ENCODE measurements at places on chromosomes 1 and 21.
A peak's percentile ranks its signal among the peaks of the same experiment; 100 is the strongest.

DNA sequence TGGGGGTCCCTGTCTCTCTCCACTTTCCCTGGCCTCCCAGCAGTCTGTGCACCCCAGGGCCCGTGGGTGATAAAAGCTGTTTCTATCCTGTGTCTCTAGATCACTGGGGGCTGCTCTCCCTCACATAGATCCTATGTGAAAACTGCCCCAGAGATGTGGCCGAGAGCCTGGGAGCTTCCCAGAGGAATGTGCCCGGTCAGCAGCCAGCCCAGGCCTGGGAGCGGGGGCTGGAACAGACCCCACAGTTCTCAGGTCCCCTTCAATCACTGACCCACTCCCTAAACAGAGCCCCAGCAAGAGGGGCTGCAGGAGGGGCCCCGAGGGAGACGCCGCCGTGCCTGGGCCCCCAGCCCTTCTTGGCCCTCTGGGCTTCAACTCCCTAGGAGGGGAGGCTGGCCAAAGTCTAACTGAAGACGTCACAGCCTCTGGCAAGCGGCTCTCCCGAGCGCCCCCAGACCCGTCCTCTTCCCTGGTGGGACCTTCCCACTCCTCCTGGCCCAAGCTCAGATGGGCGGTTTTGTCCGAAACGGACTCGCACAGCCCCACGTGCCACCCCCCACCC, 403 bp downstream of the MXRA8 start:
- DNase-seq = no peak

DNA sequence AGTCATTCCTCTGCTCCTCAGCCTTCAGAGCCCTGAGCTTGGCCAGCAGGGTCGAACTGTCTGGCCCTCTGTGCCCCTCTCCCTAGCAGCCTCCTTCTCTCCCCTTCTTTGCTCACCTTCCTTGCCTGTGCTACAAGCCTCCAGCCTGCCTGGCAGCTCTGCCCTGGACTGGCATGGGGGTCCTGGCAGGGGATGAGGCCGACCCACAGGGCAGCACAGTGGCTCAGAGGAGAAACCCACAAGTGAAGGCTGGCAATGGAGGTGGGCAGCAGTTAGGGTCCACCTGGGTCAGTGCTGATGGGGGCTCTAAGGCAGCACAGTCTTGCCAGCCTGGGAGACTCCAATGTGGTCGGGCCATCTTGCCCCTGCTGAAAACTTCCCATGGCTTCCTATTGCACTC, 274.2 kb downstream of the GRIK3 start:
- no peak for DNase-seq

- DNase-seq = no peak
Observed at GRCh38 chr1:109822749-109823542, 59.2 kb upstream of the EPS8L3 start.

DNA sequence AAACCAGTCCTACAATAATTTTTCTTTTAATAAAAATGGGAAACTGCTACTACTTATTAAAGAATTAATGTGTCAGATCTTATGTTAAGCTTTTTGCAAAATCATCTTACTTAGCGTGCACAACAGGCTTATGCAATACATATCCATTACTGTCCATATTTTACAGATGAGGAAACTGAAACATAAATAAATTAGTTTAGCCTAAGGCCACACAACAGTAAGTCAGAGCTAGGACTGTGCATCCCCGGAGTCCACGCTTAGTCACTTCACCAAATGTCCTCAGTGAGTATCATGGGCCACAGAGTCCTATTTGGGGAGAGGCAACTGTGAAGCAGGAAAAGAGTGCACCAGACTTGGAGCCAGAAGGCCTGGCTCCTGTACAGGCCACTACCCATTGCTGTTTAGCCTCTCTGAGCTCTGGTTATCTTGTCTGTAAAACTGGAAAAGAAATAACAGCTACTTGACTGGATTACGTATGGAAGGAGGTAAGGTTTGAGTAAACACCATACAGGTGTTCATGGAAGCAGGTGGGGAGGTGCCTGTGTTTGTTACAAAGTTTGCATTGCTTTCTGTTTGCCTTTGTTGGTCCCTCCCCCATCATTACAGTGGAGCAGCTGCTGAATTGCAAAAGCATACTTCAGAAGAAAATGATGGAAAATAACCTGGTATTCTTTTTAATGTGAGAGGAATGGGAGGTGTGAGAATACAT, 192.8 kb downstream of the FCRL5 start:
- DNase-seq = no peak

- no peak for DNase-seq
Observed at GRCh38 chr1:201138311-201138840, 11.4 kb upstream of the ASCL5 start.

GRCh38 chr21:37784591-37785318, 131.5 kb downstream of the KCNJ6 start:
- DNase-seq = no peak

- no peak for DNase-seq
Observed at GRCh38 chr1:16018749-16019643, 1.2 kb upstream of the HSPB7 start.

DNA sequence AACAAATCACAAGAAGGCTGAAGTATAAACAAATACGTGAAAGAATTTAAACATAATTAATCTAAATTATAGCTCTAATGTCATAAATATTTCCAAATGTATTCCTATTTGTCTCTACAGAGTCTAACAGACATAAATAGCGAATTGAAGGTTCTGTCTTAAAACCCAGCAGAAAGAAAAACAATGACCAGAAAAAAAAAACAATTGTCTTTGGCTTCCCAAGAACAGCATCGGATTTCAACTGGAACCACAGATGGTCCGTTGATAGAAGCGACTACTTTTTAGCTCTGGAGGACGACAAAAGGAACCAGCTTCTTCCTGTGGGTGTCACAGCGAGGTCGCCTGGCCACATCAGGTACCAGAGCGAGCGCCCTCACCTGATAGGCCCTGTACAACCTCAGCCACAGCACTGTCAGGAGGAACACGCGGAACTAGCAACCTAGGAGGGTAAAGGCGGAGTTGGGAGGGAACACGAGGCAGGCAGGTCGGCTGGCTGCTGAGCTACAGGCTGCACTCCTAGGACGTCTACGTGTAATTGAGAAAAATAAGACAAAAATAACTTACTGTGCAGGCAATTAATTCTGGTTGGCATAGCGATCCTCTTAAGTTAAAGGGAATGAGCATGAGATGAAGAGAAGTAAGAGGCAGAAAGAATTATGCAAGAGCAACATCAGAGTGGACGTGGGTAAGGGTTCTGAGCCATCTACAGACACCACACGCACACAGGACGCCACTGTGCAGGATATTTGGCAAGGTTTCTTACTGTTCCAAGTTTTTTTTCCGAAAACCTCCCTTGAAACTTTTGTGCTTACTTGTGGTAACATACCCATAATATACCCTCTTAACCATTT, 16.7 kb upstream of the PRDM15 start:
- no peak for DNase-seq

GRCh38 chr1:221712198-221712684, 29.6 kb downstream of the DUSP10 start:
- DNase-seq = peak; percentile 85

DNA sequence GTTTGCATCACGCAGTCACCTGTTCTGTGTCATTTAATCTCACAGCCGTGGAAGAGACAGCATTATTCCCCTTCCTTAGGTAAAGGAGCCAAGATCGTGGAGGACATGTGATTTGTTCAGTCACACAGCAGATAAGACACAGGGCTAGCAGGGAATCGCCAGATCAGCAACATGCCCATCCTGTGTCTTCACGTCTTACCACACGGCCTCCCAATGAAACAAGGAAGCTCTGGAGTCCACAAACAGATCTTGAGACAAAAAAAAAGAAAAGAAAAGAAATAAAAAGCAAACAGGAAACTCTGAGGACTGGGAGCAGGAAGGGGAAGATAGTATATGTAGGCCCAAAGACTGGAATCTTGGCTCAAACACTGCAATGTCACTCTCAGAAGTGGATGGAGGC, 155.3 kb downstream of the ADSS2 start:
- no peak for DNase-seq

DNA sequence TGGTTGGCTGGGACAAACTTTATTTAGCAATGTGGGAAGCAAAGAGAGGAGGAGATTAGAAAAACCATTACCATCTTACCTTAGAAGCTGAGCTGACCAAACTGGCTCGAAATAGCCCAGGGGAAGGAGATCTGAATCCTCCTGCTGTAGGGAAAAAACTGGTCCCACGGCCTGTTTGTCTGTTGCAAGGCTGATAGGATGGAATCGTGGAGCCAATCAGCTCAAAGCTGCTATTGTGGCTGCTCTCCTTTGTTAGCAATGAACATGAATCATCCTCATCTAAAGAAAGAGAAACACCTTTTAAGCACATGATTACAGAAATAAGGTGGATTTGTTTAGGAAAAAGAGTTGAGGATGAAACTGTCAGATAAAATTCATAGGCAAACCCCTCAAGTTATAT, 21.5 kb downstream of the CLSPN start:
- no peak for DNase-seq

DNA sequence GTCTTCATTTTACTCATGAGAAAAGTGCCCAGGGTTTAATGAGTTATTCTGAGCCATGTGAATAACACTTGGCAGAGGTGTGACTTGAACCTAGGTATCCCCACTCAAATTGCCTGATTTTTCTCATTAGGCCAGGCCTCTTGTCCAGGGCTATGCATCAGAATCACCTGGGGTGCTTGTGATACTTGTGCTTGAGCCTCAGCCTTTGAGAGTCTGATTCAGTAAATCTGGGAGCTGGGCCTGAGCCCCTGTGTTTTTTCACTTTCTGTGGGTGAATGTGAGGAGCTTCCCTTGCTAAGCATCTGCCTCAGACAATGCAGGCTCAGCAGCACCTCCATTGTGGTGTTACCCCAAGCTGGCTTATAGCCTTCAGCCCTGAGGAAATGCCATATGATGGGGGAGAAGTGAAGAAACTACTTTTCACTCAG, 127.1 kb downstream of the S1PR1 start:
- DNase-seq = no peak

DNA sequence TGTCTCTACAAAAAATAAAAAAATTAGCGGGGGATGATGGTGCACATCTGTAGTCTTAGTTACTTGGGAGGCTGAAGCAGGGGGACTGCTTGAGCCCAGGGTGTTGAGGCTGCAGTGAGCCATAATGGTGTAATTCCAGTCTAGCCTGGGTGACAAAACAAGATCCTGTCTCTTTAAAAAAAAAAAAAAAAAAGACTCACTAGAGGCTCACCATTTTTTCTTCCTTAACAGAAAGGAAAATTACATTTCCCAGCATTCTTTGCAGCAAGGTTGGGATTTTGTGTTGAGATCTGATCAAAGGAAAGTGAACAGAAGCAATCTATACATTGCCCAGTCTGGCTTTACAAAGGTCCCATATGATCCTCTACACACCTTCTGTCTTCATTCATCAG, 21.5 kb downstream of the GFI1 start:
- DNase-seq = no peak

GRCh38 chr1:14055442-14056223, 355.6 kb downstream of the PRDM2 start:
- no peak for DNase-seq

- DNase-seq = peak; percentile 92
Observed at GRCh38 chr1:221816899-221817298, 75.0 kb upstream of the DUSP10 start.

- no peak for DNase-seq
Observed at GRCh38 chr21:26845066-26845758, at the start of gene ADAMTS1. Gene ADAMTS1, minus strand, starts transcription at chr21:26845409. Its CDS starts 455 bp downstream, at chr21:26844954.

DNA sequence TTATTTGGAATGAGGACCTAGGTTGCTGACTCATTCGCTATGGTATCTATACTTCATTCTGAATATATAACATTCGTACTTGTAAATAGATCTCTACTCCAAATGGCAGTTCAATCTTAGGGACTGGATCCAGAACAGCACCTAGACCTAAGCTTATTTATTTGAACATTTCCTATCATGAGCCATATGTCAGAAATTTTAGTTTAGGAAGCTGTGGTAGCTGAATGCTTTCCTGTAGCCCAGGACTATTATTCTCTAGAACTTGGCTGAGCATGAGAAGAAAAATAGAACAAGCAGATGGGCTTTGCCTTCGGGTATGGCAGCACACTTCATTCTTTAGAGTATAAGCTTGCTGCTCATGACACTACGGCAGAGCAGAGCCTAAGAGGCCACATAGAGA, 1114.4 kb upstream of the B3GALT2 start:
- no peak for DNase-seq

- no peak for DNase-seq
Observed at GRCh38 chr1:157472056-157472701, 80.1 kb downstream of the FCRL5 start.

DNA sequence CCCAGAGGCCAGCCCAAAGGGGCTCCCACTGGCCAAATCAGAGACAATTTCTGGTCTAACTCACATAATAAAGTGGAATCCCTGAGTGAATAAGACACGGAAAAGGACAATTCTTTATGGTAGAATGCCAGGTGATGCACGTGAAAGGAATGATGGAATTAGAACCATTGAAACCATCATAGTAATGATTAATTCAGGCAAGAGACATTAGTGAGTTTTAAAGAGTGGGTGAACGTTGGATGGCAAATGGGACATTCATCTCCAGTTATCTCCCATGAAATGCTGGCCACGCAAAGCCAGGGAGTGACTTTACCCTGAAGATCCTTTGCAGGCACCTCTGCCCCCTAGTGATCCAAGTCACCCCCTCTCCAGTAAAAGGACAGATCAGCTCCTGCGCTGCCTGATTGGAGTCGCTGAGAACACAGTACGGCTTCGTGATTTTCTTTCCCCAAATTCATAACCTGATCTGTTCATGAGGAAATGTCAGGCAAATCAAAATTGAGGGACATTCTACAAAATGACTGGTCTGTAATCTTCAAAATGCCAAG, 87.5 kb downstream of the AJAP1 start:
- DNase-seq = no peak

DNA sequence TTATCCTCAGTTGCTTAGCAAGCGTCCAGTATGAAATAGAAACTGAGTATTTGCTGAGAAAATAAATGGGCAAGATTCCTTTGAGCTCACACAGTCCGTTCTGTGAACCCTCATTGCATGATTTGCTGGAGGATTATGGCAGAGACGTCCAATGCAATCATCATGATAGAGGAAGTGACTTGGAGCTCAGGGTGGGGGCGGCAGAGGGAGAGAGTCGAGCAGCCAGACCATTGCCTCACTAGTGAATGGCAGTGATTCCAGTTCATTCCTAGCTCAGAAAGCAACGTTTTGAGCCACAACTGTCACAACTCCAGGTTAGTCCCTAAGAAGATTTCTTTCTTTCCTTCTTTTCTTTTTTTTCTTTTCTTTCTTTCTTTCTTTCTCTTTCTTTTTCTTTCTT, 27.5 kb upstream of the COL9A2 start:
- no peak for DNase-seq

- no peak for DNase-seq
Observed at GRCh38 chr1:184574588-184574987, 180.1 kb downstream of the EDEM3 start.

DNA sequence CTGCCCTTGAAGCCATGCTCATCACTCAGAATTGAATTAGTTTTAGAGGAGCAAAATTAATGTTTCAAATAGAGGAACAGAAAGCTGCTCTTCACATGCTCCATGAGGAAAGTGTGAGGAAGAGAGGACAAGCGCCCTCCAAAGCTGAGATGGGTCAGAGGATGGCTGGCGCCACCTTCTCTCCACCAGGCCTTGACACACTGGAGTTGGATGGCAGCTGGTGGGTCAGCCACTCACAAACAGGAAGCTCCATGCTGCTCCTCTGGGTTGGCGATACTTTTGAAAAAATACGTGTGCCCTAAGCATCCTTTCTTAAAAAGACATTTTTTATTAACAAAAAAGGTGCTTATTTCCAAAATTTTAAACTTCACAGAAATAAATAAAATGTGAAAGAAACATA, 3.1 kb upstream of the CD2 start:
- DNase-seq = no peak

- DNase-seq = no peak
Observed at GRCh38 chr1:93453911-93454310, 6.0 kb downstream of the FNBP1L start.

Data from AG04449 (cell line).